ENCODE measurements at places on chromosomes 7 and 10. TPM values are rescaled to one million over a fixed set of nuclear protein-coding genes. Genes with fewer than 3 reads are reported as not detected.

Gene RPEL1
- total RNA-seq, result under 0.01 TPM

Gene STEAP1
- 3.9 TPM for total RNA-seq

DNA sequence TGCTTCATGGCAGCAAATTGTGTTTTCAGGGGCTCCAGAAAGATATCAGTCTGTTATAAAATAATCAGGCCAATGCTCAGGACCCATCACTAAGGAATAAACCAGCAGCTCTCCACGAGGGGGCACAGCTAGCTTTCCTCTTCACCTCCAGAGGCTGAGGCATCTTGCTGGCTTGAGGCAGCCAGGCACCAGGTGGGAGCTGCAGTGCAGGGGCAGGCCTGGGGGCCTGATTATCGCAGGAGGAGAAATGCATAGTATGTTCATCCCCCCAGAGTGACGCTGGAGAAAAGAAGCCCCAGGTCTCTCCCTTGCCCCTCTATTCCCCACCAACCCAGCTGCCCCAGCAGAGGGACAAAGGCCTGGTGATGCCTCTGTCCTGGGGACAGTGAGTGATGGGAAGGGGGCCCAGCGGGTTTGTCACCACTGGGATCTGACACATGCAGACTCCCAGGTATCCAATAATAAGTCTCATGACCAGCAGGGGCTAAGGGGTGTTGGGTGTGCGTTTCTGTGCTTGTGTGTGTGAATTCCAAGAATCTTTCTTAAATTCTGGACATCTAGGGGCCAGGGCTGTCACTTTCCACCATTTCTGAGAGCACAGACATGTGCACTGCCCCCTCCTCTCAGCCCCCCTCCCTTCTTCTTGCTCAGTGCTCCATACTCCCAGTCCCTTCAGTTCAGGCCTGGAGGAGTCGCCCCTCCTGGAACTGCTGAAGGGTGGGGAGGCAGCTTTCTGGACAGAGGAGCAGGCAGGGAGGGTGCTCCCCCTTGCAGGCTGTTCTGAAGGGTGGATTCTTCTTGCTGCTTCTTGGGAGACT, 128.1 kb upstream of the FAM20C start:
- peak; percentile 74 for DNase-seq
- no peaks in the 10 kb centered on the region for H3K27me3 ChIP-seq
- H3K4me3 ChIP-seq, result no peak overlapping the region
- H3K4me1 ChIP-seq, result peaks cover 16% of the 10 kb centered on the region

Gene PNLIPRP2
- not detected for total RNA-seq

Gene SYNPO2L
- 0.18 TPM for total RNA-seq

DNA sequence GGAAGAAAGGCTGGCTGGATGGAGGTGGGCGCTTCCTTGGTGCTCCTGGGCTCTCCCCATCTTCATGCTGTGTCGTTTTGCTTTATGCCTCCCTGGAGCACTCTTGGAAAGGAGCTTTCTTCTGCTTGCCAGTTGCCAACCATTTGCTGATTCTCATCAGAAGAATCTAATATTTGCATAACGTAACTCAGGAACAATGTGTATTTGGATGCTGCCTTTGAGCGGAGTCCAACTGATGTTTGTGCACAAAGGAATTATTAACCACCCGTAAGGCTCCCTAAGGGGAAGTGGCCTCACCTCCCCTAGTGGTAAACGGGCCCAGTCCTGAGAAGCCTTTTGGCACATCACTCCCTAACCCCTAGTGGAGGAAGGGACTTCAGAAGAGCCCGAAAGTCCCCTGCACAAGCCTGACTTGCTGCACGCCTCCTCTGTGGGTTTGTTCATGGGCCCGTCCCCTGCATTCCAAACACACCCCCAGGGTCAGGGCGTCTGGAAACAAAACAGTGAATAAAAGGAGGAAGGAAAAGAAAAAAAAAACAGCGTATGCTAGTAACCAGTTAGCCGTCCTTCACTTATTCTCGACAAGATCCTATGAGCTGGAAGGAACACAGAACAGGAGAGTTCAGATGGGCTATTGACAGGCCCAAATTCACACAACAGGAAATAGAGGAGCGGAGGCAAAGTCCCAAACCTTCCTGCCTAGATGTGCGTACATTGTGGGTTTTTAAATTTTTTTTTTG, 602.2 kb downstream of the LRMDA start:
- no peak overlapping the region for H3K27ac ChIP-seq
- peaks cover 4% of the 10 kb centered on the region for H3K27me3 ChIP-seq
- peak; percentile 5 for DNase-seq
- no peak overlapping the region for H3K4me3 ChIP-seq
- no peaks in the 10 kb centered on the region for H3K4me1 ChIP-seq
- no peaks in the 10 kb centered on the region for H3K36me3 ChIP-seq

DNA sequence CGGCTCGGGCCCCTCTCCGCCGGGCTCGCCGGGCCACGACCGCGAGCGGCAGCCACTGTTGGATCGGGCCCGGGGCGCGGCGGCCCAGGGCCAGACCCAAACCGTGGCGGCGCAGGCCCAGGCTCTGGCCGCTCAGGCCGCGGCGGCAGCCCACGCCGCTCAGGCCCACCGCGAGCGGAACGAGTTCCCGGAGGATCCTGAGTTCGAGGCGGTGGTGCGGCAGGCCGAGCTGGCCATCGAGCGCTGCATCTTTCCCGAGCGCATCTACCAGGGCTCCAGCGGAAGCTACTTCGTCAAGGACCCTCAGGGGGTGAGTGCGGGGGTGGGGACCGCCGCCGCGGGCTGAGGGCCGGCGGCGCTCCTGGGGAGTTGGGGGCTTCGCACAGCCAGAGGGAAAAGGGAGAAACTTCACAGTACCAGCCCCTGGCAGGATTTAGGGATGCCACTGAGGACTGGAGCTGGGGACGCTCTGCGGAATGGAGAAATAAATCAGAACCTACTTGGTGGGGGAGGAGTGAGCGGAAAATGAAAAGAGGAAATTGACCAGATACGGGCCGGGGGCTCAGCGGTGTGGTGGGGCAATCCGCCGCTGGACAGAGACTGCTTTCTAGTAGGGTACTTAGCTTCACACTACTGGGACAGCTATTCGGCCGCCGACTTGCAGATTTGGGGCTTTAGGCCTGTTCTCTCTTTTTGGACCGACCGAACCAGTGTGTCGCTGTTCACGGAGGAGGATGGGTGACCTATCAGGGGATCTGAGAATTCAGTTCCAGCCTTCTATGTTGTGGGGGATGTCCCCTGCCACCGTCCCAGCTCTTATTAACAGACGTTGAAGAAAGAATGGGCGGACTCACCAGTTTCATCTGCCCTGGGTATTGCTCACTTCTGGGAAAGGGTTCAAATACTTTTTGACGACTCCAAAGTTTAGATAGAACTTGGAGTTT, 669 bp downstream of the PI4K2A start:
- peak; percentile 77 for DNase-seq
- no peaks in the 10 kb centered on the region for H3K4me1 ChIP-seq
- peaks cover 9% of the 10 kb centered on the region for H3K36me3 ChIP-seq
- H3K27ac ChIP-seq, result peak overlapping the region; percentile 88

- H3K4me3 ChIP-seq, result no peak overlapping the region
- peaks cover 4% of the 10 kb centered on the region for H3K4me1 ChIP-seq
- H3K36me3 ChIP-seq, result 0 out of 2 replicates have a peak, but pooled peaks cover 2% of the 10 kb centered on the region
- DNase-seq, result no peak
These were observed 468.0 kb downstream of the PARD3 start for GRCh38 chr10:34347131-34347530.

GRCh38 chr10:6563731-6564130, 16.3 kb downstream of the PRKCQ start:
- DNase-seq, result no peak
- H3K4me1 ChIP-seq, result no peaks in the 10 kb centered on the region
- no peak overlapping the region for H3K27ac ChIP-seq
- no peaks in the 10 kb centered on the region for H3K36me3 ChIP-seq

Gene CALHM3
- not detected for total RNA-seq

- no peaks in the 10 kb centered on the region for H3K4me1 ChIP-seq
- H3K27me3 ChIP-seq, result no peaks in the 10 kb centered on the region
- peaks cover 9% of the 10 kb centered on the region for H3K36me3 ChIP-seq
These were observed 25.5 kb downstream of the ANLN start for GRCh38 chr7:36415144-36415543.

Gene TRIL
- under 0.01 TPM for total RNA-seq

Gene LIPF
- not detected for total RNA-seq

Gene ZNF777
- 3.6 TPM for total RNA-seq

DNA sequence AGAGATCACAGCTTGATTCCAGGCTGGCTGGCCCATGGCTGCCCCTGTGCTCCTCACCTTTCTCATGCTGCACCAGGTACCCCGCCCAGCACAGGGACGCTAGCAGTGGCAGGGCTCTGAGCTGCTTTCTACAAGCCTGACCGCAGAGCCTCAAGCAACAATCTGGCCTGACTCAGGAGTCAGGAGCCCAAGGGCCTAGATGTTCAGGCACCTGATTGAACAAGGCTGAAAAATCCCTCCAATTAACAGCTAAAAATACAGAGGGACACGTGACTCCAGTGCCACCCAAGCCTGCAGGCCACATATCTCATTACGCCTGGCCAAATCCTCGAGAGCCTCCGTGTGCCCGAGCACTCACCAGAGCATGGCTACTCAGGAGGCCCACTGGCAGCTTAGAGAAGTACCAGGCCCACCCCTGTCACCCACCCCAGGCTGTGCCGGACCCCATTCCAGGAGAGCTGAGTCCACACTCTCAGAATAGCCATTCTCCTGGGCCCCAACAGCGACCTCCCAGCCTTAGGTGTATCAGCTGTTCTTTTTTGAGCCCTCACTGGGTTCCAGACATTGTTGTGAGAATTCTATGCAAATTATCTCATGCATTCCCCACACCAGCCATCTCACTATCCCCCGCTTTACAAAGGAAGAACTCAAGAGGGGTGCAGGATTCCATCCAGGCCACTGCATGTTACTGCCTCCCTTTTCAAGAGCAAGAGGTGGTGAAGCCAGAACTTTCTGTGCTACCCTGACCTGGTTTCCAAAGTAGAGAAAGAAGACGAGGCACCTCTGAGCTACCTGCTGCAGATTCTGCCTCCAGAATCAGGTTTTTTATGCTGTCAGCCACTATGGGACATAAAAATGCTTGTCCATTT, 98.3 kb downstream of the COL13A1 start:
- peaks cover 12% of the 10 kb centered on the region for H3K4me1 ChIP-seq
- H3K27ac ChIP-seq, result no peak overlapping the region
- no peak for DNase-seq

DNA sequence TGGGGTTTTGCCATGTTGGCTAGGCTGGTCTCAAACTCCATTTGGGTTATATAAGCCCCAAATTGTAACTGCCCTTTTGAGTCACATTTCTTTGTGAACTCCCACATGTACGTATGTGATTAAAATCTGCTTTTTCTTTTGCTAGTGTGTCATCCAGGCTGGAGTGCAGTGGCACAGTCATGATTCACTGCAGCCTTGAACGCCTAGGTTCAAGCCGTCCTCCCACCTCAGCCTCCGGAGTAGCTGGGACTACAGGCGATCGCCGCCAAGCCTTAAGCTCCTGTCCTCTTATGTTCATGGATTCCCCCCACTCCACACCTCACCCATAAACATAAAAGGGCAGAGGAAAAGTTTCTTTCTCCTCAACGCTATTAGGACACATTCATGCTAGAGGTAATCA, 4.4 kb upstream of the SMC3 start:
- DNase-seq, result no peak
- H3K27me3 ChIP-seq, result peaks cover 4% of the 10 kb centered on the region
- no peak overlapping the region for H3K27ac ChIP-seq
- no peak overlapping the region for H3K4me3 ChIP-seq

DNA sequence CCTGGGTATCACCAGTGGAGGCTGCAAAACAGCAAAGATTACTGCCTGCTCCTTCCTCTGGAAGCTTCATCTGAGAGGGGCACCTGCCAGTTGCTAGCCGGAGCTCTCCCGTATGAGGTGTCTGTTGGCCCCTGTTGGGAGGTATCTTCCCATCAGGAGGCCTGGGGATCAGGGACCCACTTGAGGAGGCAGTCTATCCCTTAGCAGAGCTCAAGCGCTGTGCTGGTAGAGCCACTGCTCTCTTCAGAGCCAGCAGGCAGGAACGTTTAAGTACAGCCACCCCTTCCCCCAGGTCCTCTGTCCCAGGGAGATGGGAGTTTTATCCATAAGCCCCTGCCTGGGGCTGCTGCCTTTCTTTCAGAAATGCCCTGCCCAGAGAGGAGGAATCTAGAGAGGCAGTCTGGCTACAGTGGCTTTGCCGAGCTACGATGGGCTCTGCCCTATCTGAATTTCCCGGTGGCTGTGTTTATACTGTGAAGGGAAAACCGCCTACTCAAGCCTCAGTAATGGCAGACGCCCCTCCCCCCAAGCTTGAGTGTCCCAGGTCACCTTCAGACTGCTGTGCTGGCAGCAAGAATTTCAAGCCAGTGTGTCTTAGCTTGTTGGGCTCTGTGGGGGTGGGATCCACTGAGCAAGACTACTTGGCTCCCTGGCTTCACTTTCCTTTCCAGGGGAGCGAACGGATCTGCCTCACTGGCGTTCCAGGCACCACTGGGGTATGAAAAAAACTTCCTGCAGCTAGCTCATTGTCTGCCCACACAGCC, 19.6 kb downstream of the SEMA3E start:
- H3K36me3 ChIP-seq, result no peaks in the 10 kb centered on the region
- no peak overlapping the region for H3K4me3 ChIP-seq
- DNase-seq, result no peak
- no peaks in the 10 kb centered on the region for H3K4me1 ChIP-seq
